ENCODE measurements at places on chromosomes 11 and 22. TPM values are rescaled to one million over a fixed set of nuclear protein-coding genes. Genes with fewer than 3 reads are reported as not detected.
A peak's percentile ranks its signal among the peaks of the same experiment; 100 is the strongest.

Gene MMP27
- not detected for total RNA-seq

Gene FOXRED2
- 8.5 TPM for total RNA-seq

Gene CHORDC1
- total RNA-seq = 21.7 TPM

Gene OVCH2
- 2.5 TPM for total RNA-seq

- H3K4me1 ChIP-seq = peaks cover 8% of the 10 kb centered on the region
- DNase-seq = peak; percentile 97
- no peaks in the 10 kb centered on the region for H3K27me3 ChIP-seq
- no peaks in the 10 kb centered on the region for H3K36me3 ChIP-seq
- H3K27ac ChIP-seq = no peak overlapping the region
- no peak overlapping the region for H3K4me3 ChIP-seq
Observed at GRCh38 chr11:568306-569157, 7.7 kb upstream of the PHRF1 start.

DNA sequence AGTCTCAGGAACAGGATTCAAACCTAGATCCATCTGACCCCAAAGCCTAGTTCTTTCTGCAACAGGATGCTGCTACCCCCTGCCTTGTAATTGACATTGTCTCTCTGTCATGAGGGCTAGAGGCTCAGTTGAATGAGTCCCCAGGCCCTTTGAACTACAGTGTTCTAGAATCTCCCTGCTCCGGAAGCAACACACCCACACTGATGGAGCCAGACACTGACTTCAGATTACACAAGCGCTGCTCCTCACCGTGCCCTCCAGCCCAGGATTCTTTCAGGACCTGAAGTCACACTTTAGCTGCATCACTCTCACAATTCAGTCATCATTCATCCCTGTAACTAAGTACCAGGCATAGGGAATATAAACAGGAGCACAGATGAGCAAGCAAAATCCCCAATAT lies 69.6 kb downstream of the RAB30 start:
- no peaks in the 10 kb centered on the region for H3K27me3 ChIP-seq
- no peaks in the 10 kb centered on the region for H3K36me3 ChIP-seq
- no peak overlapping the region for H3K4me3 ChIP-seq
- DNase-seq = no peak
- no peaks in the 10 kb centered on the region for H3K4me1 ChIP-seq

DNA sequence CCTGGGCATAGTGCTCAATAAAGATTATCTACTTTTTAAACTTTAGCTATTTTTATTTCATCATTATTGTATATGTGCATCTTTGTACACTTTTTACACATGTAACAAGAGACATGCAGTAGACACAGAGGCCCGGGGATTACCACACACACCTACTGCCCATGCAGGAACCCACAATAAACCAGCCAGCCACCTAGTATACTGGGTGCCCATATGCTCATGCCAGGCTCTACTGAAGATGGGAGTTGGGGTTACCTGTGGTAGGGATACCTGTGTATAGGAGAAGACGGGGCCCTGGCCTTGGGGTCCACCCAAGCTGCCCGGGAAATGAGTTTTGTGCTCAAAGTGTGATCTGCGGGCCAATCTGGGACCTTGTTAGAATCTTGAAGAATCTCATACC lies 31.2 kb upstream of the P2RY2 start:
- H3K4me3 ChIP-seq = no peak overlapping the region
- H3K27ac ChIP-seq = no peak overlapping the region
- H3K27me3 ChIP-seq = no peaks in the 10 kb centered on the region
- no peaks in the 10 kb centered on the region for H3K4me1 ChIP-seq

DNA sequence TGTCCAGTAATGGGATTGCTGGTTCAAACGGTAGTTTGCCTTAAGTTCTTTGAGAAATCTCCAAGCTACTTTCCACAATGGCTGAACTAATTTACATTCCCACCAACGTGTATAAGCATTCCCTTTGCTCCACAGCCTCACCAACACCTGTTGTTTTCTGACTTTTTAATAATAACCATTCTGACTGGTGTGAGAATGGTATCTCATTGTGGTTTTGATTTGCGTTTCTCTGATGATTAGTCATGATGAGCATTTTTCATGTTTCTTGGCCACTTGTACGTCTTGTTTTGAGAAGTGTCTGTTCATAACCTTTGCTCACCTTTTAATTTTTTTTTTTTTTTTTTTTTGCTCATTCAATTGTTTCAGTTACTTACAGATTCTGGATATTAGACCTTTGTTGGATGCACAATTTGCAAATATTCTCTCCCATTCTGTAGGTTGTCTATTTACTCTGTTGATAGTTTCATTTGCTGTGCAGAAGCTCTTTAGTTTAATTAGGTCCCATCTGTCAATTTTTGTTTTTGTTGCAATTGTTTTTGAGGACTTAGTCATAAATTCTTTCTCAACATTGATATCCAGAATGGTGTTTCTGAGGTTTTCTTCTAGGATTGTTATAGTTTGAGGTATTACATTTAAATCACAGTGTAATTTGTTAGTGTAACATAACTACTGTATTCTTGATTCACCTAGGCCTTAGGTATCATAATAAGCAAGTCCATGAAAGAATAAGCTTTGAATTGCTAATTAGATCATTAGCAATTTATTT lies 33.0 kb downstream of the CCDC34 start:
- no peak overlapping the region for H3K27ac ChIP-seq
- H3K27me3 ChIP-seq = no peaks in the 10 kb centered on the region
- no peak for DNase-seq
- H3K4me3 ChIP-seq = no peak overlapping the region
- H3K4me1 ChIP-seq = no peaks in the 10 kb centered on the region

DNA sequence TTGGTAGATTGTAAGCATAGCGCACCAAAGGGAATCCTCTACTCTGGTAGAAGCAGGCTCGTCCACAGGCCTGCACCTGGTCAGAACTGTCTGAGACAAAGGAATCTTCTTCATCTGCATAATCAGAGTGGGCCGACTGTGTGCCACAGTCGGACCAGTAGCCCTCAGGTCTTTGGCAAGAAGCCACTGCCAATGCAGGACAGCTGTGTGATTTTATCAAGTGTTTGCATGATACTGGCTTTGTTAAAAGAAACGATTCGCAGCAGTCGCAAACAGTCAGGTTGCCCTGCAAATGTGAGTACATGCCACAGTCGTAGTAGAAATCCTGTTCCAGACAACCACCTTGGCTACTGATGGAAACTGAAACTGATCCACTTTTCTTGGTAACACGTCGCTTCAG lies 4.9 kb upstream of the CCDC34 start:
- H3K4me1 ChIP-seq = peaks cover 6% of the 10 kb centered on the region
- H3K27ac ChIP-seq = no peak overlapping the region
- no peaks in the 10 kb centered on the region for H3K27me3 ChIP-seq

DNA sequence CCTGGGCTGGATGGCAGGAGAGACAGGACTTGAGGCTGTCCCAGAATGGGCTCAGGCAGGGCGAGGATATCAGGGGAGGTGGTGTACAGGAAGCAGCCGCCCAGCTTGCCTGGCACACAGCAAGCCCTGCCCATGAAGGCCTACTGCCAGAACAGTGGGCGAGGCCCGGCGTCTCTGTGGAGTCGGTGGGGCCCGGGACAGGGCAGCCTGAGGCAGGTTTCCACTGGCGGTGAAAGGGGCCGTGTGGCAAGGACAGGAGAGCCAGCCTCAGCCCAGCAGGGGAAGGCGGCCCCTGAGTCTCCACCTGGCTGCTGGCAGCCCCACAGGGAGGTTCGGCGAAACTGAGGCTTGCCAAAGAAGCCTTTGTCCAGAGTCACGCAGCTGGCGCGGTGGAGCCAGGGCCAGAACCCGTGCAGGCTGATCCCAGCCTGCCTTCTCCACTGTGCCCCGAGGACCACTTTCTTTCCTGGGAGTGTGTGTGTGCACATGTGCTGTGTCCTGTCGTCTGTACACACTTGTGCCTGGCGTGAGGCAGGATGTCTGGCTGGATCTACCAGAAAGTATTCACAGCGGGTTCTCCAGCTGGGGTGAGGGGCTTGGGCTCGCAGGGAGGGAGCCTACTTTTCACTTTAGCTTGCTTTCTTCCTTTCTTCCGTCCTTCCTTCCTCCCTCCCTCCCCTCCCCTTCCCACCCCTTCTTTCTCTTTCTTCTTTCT lies 1.2 kb downstream of the TSPO start:
- H3K36me3 ChIP-seq = no peaks in the 10 kb centered on the region
- peak overlapping the region; percentile 74 for H3K27ac ChIP-seq
- peak; percentile 57 for DNase-seq
- no peaks in the 10 kb centered on the region for H3K4me1 ChIP-seq
- H3K4me3 ChIP-seq = peak overlapping the region; percentile 66
- no peaks in the 10 kb centered on the region for H3K27me3 ChIP-seq

DNA sequence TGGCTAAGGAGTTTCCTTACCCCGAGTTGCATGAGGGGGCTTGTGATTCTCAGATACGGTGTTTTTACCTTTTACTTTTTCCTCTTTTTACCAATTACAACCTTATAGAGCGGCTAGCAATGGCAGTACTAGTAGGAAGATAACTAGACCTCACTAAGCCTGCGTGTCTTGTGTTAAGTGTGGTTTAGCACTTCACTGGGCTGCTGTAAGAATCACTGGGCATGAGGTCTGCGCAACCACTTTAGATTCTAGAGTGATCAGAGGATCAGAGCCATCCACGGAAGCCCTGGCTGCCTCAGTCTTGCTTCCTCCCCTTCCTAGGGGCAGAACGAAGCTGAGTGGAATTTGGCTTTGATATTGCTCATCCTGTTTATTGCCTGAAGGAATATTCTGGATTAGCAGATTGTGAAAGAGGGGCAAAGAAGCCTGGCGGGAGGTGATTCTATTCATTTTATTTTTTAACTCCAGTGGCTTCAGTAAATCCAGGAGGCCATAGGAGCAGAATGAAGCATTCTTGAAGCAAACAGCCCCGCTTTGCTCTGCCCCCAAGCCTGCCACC lies 88.5 kb downstream of the GRAMD1B start:
- H3K27me3 ChIP-seq = no peaks in the 10 kb centered on the region
- H3K4me1 ChIP-seq = no peaks in the 10 kb centered on the region
- no peaks in the 10 kb centered on the region for H3K36me3 ChIP-seq
- H3K27ac ChIP-seq = no peak overlapping the region
- no peak overlapping the region for H3K4me3 ChIP-seq
- DNase-seq = no peak

DNA sequence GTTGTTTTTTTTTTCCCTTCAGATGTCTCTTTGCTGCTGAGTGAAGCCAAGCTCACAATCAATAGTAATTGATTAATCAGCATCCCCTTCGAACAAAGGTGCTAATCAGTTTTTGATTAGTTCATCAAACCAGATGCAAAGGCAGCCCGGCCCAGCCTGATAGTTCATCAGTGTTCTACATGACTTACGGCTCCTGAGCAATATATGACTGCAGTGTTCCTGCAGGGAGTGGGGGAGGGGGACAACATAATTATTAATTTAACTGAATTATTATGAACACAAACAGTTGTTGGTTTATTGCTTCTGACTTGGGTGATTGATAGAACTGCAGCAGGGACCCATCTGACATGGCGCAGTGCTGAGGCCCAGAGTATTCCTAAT lies 315.3 kb downstream of the CADM1 start:
- H3K36me3 ChIP-seq = no peaks in the 10 kb centered on the region
- H3K27me3 ChIP-seq = no peaks in the 10 kb centered on the region
- no peak for DNase-seq
- H3K4me3 ChIP-seq = no peak overlapping the region

DNA sequence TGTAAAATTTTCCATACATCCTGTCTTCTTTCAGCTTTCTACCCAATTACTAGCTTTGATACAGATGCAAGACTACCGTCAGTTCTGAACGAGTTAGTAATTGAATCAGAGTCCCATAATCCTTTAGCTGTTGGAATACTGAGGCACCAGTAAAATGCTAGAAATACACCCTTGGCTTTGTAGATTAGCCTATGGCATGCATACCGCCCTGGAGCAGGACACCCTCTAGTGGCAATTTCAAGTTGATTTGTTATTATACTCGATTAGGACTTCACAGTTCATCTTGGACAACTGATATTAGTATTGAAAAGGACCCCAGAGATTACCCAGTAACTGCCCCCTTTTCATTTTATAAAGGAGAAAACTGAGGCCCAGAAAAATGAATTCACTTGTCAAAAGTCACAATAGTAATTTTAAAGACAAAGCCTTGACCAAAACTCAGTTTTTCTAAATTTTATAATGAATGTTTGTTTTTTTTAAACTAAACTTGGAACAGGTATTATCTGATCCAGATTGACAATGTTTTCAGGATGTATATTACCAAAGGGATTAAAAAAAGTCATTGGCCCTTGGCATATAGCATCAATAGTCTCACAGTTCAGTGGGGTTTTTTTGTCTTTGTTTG lies 72.6 kb downstream of the HIPK3 start:
- no peak overlapping the region for H3K27ac ChIP-seq
- peak; percentile 72 for DNase-seq
- no peaks in the 10 kb centered on the region for H3K27me3 ChIP-seq
- no peak overlapping the region for H3K4me3 ChIP-seq
- no peaks in the 10 kb centered on the region for H3K36me3 ChIP-seq
- no peaks in the 10 kb centered on the region for H3K4me1 ChIP-seq

- no peaks in the 10 kb centered on the region for H3K4me1 ChIP-seq
- H3K36me3 ChIP-seq = no peaks in the 10 kb centered on the region
- H3K4me3 ChIP-seq = no peak overlapping the region
- peak; percentile 71 for DNase-seq
- peaks cover 7% of the 10 kb centered on the region for H3K27me3 ChIP-seq
Observed at GRCh38 chr22:20430720-20431510, 6.7 kb downstream of the SCARF2 start.

DNA sequence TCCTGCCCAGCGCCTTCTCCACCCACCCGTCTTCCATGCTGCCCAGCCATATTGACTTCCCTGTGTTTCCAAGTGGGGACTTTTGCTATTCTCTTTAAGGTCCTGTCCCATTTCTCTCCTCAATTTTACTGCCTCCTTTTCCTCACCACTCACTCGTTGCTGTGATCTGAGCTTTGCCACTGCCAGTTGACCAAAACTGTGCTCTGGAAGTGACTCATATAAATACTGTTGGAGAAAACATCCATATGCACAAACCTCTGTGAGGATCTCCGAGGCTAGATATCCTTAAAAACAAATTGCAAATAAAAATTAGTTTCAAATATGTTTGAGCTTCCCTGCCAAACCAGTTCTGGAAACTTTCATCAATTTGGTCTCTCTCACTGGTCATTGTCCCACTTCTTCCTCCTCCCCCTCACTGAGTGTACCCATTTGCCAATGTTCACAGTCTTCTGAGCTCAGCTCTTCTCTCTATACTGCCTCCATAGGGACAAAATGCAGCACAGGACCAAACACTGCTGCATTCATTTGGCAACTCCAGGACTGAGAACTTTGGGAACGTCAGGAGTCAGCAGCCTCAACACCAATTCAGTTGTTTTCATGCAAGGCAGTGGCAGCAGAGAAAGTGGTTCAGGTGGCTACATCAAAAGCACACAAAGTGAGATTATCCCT lies 34.0 kb upstream of the MMP13 start:
- H3K27ac ChIP-seq = no peak overlapping the region
- H3K27me3 ChIP-seq = no peaks in the 10 kb centered on the region
- no peak overlapping the region for H3K4me3 ChIP-seq
- no peaks in the 10 kb centered on the region for H3K36me3 ChIP-seq

All from kidney (tissue), 22 donors.